Activated T-cell treated with anti-CD3 and anti-CD28 coated beads, Interleukin-2, amount 50 U/mL, for 1 hour (primary cell): ENCODE measurements at places on chromosomes 7 and 10.

GRCh38 chr10:69862882-69863530 lies 61.3 kb downstream of the COL13A1 start:
- DNase-seq = no peak

- DNase-seq = no peak
Observed at GRCh38 chr7:48458701-48459524, 287.7 kb downstream of the ABCA13 start.

- DNase-seq = no peak
Observed at GRCh38 chr7:134966691-134967090, 19.6 kb upstream of the AGBL3 start.

- no peak for DNase-seq
Observed at GRCh38 chr10:21873198-21873597, 130.3 kb downstream of the DNAJC1 start.

DNA sequence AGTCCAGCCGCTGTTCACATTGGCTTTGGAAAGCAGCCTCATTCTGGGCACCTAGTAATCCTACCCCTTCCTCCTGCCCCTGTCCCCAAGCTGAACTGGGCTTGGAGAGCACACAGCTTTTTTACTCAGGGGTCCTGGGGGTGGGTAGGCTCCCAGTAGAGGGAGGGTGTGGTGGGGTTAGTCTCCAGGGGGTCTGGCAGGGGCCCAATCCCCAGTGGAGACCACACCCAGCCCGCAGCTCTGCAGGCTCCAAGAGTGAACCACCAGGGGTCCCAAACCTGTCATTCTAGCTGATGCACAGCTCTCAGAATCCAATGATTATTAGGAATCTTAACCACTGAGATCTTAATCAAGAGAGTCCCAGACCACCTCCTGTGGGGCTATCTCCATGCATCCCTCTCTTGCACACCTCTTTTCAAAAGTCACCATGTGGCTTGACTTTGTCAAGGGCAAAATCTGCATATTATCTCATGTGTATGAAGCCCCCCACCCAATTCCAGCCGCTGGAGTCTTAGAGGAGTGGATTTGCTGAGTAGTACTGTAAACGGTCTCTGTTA lies 2.7 kb downstream of the HOXA11 start:
- DNase-seq = peak; percentile 8

DNA sequence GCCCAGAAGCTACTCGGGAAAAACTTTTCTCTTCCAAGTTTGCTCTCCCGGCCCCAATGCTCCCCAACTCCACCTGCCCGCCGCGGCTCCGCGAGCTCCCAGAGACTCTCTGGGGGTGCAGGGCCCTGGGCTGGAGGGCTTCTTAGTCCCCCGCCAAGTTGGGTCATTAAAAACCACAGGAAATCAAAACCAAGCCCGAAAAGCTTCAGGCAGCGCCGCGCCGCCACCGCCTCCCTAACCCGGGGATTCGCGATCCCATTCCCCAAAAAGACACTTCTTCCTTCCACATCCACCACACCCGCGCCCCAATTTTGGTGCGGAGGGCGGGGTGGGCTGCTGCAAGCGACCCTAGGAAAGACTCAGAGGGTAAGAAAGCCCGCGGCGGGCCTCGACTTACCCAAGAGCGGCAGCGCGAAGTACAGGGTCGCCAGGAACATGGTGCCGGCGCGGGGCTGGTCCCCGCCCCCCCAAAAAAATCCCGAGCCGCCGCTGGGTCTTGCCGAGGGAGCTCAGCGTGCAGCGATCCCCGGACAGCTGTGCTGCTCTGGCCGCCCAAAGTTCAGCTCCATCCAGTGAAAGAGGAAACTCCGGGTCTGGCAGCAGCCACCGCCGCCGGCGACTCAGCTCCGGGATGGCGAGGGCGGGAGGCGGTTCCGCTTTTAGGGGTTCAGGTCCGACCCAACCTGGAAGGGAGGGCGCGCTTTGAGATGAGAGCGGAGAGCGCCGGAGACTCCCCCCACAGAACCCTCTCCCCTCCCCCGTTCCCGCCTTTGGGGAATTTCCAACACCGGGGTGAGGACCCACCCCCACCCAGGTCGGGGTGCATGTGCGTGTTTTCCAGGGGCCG lies 1.2 kb downstream of the GFRA1 start:
- no peak for DNase-seq

GRCh38 chr7:69615685-69616084 lies 17.4 kb downstream of the AUTS2 start:
- no peak for DNase-seq

DNA sequence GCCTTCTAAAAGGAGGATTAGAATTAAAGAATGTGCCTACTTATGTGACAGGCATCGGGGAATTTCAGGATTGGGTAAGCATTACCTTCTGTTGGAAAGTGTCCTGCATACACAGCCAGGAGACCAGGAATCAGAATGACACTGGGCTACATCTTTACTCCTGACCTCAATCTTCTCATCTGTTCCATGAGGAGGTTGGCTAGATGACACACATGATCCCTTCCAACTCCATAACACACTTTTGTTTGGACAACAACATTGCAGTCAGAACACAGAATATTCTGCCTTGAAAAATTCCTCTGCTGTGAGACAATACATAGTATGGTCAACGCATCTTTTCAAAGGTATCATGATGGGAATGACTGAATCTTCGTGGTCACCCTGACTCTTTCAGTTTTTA lies 1281.2 kb upstream of the SORCS1 start:
- no peak for DNase-seq

GRCh38 chr10:11823989-11824346 lies 812 bp downstream of the PROSER2 start:
- no peak for DNase-seq

DNA sequence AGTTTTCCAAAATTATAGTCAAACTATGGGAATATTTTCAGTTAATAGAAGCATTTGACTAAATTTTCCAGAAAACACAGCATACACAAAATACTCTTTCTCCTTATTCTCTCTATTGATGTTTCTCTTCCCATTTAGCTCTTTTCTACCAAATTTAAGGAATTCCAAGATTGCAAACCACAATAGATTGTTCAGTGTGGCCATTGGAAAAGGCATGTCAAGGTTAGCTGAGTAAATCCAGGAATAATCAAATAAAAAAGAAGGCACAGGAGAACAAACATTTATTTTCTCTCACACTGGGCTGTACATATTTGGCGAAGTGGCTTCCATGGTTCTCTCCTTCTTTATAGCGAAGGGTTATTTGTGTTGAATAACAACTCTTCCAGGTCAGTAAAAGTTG lies 117.3 kb downstream of the THSD7A start:
- DNase-seq = no peak

- DNase-seq = no peak
Observed at GRCh38 chr10:48604039-48604990, 558 bp downstream of the ARHGAP22 start.

DNA sequence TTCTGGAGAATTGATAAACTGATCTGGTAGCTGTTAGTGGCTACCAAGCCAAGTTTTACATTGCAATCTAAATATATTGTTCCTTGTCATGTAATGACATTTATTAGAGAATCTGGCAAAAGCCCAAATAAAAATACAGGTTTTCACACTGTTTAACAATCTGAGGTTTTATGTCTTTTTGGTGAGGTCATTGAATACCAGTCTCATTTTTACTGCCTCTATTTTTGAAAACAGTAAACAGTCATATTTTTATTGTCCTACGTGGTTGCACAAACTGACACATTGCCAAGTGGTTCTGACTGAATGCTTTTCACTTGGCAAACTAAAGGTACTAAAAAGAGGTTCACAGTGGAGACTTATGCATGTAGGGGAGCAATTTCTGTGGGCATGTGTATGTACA lies 157.5 kb downstream of the PRKG1 start:
- DNase-seq = no peak

DNA sequence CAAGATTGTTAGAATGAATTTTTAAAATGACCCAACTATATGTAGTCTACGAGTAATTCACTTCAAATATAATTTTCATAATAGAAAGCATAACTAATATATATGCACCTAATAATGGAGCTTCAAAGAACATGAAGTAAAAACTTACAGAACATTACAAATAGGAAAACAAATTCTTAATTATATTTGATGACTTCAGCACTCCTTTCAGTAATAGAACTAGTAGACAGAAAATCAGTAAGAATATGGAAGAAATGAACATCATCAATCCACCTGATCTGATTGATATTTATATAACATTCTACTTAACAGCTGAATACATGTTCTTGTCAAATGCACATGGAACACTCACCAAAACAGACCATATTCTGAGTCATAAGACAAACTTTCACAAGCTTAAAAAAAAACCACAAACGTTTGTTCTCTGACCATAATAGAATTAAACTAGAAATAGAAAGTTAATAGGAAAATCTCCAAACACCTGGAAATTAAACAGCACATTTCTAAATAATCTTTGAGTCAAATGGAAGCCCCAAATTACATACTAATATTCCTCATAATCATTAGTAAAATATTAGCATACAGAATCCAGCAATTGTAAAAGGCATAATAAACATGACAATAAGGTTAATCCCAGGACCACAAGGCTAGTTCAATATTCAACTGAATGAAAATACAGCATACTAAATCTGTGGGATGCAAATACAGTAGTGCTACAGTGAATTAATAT lies 48.0 kb downstream of the BRAF start:
- DNase-seq = no peak

- DNase-seq = no peak
Observed at GRCh38 chr10:17278607-17279240, 50.7 kb downstream of the VIM start.

- DNase-seq = no peak
Observed at GRCh38 chr7:131075406-131075805, 252.3 kb upstream of the MKLN1 start.

DNA sequence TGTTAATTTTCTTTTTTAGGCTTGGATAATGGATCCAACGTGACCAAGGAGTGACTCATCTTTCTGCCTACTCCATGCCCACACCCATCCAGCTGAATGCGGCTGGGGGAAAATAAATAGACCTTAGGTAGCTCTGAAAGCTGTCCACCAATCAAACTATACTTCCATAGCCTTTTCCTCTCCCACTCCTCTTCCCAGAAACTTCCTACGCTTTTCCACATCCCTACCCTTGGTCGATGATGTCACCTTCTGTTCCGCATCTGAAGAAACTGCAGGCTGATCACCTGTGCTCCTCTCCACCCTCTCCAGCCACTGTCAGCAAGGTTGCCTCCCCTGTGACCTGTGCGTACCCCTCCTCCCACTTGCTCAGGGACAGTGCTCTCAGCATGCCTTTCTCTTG lies 359.8 kb upstream of the KLF6 start:
- no peak for DNase-seq

- no peak for DNase-seq
Observed at GRCh38 chr7:22582863-22583622, 83.1 kb upstream of the STEAP1B start.

DNA sequence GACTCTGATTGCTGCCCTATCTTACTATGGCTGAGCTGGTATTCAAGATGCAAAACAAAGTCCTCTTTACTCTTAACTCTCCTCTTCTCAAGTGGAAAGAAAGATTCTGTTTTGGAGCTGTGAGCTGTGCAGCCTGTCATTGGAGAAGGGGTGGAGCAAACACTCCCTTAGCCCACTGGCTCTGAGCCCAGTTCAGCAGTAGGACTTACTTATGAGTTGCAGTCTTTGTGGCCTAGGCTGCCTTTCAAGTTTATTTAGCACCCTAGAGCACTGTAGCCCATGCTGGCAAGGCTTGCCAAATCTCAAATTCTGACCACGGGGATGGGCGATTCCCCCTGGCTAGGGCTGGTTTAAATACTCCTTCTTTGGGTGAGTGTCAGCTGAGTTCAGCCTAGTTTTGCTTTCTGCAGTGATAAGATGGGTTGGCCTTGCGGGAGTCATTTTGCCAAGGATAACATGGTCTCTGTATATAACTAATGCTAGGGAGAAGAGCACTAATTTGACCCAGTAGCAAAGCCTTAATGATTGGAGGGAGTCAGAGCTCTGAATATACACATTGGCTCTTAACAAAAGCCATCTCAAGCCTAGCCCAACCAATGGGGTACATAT lies 110.2 kb downstream of the MYO3A start:
- no peak for DNase-seq

- no peak for DNase-seq
Observed at GRCh38 chr10:131844529-131845084, 56.2 kb upstream of the PPP2R2D start.

DNA sequence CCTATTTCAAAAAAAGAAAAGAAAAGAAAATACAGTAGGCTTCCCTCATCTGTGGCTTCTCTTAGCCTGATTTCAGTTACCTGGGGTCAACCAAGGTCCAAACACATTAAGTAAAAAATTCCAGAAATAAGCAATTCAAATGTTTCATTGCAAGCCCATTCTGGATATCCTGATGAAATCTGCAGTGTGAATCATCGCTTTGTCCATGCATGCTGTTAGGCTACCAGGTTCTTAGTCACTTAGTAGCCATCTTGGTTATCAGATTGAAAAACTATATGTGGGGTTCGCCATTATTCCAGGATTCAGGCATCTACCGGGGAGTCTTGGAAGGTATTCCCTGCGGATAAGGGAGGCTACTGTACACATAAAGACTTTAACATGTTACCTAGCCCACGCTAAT lies 991 bp upstream of the FAM204A start:
- no peak for DNase-seq

DNA sequence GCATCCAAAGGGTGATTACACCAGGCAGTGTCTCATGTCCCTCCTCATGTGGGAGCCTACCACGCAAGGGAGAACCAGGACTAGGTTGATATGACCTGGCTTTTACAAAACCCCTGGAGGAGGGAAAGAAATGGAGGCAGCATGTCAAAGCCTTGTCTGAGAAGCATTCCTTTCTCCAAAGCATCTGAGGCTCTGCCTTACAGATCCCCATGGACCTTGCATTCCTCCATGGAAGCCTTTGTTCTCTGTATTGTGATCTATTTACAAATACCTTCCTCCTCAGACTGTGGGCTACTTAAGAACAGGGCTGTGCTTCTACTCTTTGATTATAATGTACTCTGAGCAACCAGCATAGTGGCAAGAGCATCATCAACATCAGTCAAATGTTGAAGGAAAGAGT lies 197.0 kb downstream of the PLXNA4 start:
- no peak for DNase-seq

DNA sequence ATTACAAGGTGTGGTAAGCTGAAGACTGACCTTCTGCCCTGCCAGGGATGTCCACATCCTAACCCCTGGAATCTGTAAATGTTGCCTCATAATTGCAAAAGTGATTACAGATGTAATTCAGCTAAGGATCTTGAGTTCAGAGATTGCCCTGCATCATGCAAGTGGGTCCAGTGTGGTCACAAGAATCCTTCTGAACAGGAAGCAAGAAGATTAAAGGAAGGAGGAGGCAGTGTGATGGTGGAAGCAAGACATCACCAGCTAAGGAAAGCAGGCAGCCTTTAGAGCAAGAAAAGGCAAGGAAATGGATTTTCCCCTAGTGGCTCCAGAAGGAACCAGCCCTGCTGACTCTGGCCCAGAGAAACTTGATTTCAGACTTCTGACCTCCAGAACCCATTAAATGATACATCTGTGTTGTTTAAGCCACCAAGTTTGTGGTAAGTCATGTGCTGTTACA lies 78.1 kb downstream of the USP6NL start:
- no peak for DNase-seq
